ENCODE measurements at places on chromosomes 5 and 9. TPM values are rescaled to one million over a fixed set of nuclear protein-coding genes. Genes with fewer than 3 reads are reported as not detected.

DNA sequence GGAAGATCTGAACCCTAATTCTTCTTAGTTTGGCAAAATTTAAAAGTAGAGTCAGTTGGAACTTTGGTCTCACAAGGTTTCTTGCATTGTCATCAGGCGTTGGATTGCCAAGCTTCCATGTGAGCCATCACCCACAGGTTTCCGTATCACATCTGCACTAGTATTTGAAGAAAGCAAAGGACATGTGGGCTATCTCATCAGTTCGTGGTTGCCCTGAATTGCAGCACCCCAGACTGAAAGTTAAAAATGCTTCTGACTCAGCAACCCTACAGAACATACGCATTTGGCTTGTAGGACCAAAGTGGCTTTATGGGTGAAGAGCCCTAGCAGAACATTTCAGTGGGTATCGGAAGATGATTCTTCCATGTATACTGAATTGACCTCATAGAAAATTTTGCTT lies 358.0 kb downstream of the ENC1 start:
- peak; percentile 39 for DNase-seq
- no peaks in the 10 kb centered on the region for H3K4me1 ChIP-seq
- H3K27ac ChIP-seq, result no peak overlapping the region
- H3K27me3 ChIP-seq, result no peaks in the 10 kb centered on the region
- H3K4me3 ChIP-seq, result no peak overlapping the region

The SLC12A7 gene
- total RNA-seq, result 26.8 TPM

DNA sequence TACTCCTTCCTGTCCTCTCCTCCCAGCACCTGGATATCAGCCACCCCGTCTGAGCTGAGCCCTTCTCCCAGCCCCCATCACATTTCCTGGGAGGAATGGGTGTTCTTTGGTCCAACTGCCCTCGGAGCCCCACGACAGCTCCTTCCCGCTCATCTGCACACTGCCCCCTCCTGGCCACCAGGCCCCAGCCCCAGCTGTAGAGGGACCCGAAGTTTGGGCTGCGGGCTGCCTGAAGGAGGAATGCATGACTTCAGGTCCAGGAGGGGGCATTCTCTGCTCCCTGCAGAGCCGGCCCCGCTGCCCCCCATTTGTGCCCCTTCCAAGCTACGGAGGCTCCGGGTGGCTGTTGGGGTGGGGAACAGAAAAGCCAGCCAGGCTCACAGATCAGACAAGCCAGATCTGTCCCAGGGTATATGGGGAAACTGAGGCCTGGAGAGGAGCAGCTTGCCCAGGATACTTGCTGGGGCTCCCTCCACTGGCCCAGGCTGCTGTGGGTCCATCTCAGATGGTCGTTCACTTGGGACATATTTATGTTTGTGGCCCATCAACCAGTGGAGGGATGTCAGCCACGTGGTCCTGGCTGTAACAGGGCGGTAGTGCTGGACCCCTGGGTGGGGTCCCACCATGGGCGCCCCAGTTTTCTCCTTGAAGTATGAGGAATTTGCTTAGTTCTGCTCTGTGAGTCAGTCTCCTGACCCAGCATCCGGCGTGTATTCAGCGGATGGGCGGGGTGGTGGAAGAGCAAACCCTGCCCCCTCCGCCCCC lies 33.1 kb downstream of the DAB2IP start:
- DNase-seq, result no peak
- H3K4me3 ChIP-seq, result no peak overlapping the region
- no peak overlapping the region for H3K27ac ChIP-seq
- H3K27me3 ChIP-seq, result no peaks in the 10 kb centered on the region
- H3K4me1 ChIP-seq, result peaks cover 20% of the 10 kb centered on the region

The CDX1 gene
- total RNA-seq, result not detected

The ADAMTS2 gene
- 18.4 TPM for total RNA-seq

- no peak for DNase-seq
- no peak overlapping the region for H3K4me3 ChIP-seq
- H3K4me1 ChIP-seq, result peaks cover 16% of the 10 kb centered on the region
- no peak overlapping the region for H3K27ac ChIP-seq
- H3K27me3 ChIP-seq, result no peaks in the 10 kb centered on the region
- no peaks in the 10 kb centered on the region for H3K36me3 ChIP-seq
Measured at GRCh38 chr5:121974261-121974660, 12.5 kb downstream of the SRFBP1 start.

Measured in esophagus muscularis mucosa (tissue), 4 donors.